GM12864 (cell line): ENCODE measurements at places on chromosomes 5 and 9.

DNA sequence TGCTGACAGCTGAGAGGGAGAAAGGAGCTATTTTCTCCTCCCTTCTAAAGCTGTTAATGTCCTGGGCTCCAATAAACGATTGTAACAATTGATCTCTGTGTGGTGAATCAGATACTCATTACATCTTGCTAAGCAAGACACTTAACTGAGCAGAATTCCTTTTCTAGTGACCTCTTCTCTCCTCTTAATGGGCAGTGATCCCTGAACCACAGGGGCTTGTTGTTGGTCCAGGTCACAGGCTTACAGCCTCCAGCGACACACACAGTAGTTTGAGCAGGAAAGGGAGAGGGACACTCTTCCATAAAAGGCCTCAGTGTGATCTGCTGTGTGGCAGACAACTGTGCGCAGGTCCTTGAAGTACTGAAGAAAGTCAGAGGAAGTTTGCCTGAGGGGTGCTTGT is 58.5 kb upstream of the MYO10 start:
- DNase-seq = no peak

- no peak for DNase-seq
These were observed 24.4 kb upstream of the AKNA start for GRCh38 chr9:114412048-114412683.

DNA sequence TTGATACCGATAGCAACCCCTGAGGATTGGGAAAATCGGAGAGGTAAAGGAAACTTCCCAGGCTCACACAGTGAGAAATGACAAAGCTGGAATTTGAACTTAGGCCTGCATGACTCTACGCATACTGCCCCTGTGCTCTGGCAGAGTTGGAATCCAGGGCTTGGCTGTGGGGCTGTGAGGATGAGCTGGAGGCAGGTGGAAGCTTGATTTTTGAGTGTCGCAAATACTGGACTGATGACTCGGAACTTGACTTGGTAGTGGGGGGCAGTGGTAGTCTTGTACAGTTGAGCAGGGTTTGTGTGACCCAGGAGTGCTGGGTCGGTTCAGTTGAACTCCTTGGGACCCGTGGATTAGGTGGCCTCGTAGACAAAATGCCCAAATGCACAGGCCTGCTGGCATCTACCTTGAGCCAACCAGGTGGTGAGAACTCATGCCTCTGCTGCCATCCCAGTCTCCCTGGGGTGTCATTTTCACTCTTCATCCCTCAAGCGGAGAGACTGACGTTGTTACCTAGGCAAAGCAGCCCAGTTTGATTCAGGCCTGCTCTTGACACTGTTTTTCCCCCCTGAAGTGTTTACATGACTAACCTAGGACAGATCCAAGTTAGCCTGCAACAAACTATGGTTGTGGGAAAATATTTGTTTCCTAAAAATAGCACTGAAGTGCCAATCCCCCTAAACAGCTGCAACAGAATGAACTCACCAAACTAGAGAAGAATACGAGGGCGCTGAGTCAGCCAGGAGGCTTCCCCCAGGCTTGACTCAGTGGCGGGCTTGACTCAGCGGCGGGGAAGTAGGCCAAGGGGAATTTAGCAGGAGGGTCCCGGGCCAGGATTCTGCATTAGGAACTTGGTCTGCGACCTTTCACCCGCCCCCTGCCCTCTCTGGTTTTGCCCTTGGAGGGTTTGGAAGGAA is 45.7 kb upstream of the ORM1 start:
- no peak for DNase-seq

DNA sequence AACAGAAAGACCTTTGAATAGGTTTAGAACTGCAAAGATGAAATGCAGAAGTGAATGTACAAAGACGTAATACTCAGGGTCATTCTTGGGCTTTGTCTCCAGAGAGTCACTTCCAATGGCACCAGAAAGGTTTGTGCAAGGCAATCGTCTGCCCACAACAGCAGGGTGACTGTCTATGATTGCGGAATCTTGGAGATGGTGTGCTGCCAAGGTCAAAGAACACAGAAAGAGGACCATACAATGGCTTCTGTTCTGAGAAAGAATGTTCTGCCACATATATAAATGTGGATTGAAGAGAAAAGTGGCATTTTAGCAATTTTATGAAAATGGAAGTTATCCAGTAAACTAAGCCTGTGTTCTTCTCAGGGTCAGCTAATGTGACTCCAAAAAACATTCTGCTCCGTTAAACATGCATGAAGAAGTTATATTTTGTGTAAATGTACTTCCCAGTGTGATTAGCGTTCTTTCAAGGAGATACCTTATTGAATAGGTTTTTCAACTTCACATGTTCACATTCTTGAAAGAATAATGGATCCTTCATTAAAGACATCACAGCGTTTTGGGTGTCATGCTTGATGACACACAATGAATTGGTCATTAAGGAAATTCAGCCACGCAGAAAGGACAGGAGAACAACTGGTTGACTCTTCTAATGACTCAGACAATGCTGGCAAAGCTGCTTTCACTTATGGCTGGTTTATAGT is 73.4 kb upstream of the CDH6 start:
- DNase-seq = no peak

DNA sequence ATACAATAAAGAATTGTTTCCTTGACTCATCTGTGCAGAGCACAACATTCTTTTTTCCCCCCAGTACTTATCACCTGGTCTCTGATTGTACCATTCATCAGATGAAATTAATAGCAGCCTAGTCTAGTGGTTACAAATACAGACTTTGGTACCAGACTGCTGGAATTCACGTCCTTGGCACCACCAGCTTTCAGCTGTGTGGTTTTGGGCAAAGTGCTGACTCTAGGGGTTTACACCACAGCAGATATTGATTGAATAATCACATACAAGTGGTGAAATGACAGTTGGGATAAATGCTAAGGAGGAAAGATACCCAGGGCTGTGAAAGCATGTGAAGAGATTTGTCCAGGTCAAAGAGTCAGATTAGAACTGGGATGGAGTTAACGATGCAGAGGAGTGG is 79.3 kb upstream of the ATP10B start:
- no peak for DNase-seq

DNA sequence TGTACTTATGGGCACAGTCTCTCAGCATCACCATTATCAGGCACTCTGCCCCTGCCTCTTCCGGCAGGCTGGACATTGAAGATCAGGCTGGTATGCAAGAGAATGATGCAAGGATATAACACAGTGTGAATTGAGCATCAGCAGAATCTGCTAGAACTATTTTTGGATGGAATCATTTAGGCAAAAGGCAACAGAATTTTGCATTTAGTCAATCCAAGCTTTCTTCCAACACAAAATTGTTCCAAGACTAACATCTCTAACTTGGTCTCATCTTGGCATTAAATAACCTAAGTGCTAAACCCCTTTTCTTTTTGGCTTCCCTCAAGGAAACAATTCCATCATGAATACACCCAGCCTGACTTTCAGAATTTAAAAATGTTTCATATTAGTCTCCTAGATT is 339.9 kb downstream of the PRELID2 start:
- DNase-seq = no peak

DNA sequence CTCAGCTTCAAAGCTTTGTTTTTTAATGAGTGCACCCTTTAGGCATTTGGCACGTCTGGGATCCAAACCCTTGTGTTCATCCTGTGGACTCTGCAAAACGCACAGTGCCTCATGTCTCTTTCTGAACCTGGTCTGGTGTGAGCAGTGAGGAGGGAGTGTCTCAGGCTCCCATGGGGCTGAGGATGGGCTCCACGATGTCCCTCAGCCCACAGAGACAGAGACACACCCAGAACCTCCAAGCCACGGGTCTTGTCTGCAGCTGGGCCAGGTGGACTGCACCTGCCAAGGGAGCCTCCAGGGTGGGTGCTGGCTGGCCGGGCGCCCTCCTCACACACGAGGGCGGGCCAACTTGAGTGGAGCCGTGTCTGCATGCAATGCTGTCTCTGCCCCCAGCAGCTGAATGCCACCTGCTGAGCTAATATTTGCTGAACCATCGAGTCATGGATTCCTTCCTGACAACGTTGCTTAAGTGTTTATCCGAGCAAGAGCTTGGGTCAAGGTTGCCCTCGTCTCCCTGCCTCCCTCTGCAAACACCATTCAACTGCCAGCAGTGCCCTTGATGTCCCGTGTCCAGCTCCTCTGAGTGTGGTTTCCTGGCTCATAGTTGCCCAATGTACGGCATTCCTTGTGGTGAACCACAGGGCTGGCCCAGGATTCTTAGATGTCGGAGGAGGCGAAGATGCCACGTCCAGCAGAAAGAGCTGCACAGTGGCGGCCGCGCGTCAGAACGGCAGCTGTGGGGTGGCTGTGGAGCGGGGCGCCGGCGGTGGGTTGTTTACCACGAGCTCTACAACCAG is 31.4 kb upstream of the LPCAT1 start:
- no peak for DNase-seq

- no peak for DNase-seq
These were observed 24.8 kb upstream of the IL6ST start for GRCh38 chr5:56019306-56020272.

DNA sequence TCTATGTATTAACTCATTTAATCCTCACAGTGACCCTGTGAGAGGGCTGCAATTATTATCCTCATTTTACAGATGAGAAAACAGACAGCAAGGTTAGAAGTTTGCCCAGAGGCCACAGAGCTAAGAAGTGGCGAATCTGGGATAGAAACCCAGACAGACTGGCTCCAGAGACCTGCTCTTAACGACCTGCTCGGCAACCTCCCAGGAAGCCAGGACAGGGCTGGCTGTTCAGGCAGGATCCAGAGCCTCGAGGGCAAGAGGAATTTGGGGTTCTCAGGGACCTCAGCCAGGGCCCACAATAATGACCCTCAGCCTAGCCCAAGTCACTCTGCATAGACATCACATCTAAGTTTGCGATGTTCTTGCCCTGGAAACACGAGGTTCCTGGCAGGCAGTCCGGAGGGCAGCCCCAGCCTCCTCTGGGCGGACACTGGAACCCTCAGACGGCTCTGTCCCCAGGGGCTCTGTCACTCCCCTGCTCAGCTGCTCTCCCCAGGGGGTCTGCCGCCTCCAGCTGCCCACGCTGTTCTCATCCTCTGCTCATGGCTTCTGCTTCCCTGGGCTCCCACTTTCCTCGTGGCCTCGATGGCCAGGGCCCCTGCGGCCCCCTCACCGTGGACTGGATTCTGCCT is 138.5 kb upstream of the ERCC6L2 start:
- DNase-seq = no peak

DNA sequence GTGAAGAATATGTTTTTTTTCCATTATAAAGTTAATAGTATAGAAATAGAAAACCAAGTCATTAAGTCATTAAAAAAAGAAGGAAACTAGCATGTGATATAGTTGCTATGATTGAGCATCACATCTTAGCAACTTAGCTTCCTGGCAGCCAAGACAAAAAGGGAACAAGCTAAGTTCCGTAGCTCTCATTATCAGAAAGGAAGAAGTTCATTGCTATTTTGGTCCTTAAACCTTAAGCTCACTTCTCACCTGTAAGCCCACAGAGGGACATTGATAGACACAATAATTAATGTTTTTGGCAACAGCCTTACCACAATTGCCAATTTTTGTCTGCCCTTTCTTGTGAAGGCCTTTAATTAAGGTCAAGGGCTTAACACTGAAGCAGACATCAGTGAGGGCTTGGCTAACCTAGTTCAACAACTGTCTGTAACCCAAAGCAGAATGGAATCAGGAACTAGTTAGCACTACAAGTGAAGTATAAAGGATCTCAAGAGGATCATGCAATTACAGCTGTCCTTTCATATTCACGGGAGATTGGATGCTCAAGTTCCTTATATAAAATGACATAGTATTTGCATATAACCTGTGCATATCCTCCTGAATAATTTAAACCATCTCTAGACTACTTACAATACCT is 24.0 kb upstream of the KLF4 start:
- DNase-seq = no peak

DNA sequence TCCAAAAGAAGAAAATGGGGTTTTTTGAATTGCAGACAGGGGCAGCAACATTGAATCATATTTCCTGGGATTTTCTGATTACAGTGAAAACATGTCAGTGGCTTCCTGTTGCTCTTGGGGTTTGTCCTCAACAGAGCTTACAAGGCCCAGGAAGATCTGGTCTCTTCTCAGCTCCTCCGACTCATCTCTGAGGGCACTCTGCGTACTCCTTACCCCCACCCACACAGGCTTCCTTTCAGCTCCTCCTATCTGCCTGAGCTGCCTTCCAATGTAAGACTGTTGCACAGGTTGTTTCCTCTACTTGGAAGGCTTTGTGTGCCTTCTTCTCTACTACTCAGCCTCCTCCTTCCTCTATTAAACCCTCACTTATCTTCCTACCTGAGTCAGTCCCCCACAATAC is 245.1 kb upstream of the MEF2C start:
- no peak for DNase-seq

- no peak for DNase-seq
These were observed 46.5 kb upstream of the VDAC1 start for GRCh38 chr5:134051305-134051704.

- no peak for DNase-seq
These were observed 139.5 kb downstream of the BARX1 start for GRCh38 chr9:93815677-93816076.

- DNase-seq = no peak
These were observed 12.3 kb downstream of the WHRN start for GRCh38 chr9:114492991-114493390.

- no peak for DNase-seq
These were observed 84.8 kb downstream of the SLC25A46 start for GRCh38 chr5:110823571-110823970.

DNA sequence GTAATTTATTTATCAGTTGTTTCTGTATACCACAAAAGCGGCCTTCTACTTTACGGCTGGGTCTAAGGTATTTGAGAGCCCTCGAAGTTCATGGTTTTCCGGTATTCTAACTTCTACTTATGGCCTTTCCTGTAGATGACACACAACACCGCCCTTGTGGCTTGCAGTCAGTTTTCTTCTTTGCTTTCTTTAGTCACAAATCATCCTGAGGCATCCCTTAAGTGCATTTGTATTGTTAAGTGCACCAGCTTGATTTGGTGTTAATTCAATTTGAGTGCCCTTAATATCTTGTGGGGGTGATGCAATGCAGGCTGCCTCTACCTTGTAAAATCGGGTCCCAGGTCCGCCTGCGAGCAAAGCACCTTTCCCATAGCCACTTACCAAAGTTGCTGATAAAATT is 511.9 kb downstream of the CCDC171 start:
- no peak for DNase-seq

DNA sequence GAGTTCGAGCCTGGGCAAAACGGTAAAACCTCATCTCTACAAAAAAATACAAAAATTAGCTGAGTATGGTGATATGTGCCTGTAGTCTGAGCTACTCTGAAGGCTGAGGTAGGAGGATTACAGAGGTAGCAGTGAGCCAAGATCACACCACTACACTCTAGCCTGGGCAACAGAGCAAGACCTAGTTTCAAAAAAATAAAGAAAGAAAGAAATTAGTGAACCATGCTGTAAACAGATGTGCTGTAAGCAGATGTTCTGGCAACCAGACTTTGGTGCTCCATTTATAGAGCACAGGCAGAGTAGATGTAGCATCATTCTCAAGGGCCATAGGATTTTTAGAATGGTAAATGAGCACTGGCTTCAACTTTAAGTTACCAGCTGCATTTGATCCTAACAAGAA is 115.4 kb downstream of the ST8SIA4 start:
- DNase-seq = no peak
